ENCODE measurements at places on chromosomes 7 and 10.

DNA sequence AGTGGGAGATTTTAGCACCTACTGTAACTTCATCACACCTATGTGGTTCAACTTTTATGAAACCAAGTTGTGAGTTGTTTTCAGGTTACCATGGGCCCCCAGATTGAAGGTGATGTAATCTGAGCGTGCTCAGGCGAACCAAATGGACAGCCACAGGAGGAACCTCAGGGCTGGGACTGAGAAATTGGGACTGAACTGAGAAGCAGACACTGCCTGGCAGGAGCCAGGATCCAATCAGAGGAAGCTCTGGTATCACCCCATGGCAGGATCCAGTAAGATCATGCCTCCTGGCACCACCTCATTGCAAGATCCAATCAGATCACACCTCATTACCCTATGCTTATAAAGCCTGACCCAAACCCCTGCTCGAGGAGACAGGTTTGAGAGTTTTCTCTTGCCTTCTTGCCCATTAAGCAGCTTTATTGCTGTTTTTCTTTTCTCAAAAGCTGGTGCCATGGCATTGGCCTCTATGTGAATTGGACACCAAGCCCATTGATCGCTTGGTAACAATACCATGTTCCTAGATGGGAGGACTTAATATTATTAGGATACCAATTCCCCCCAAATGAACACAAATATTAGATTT is 43.2 kb upstream of the GDF10 start:
- no peak for DNase-seq

DNA sequence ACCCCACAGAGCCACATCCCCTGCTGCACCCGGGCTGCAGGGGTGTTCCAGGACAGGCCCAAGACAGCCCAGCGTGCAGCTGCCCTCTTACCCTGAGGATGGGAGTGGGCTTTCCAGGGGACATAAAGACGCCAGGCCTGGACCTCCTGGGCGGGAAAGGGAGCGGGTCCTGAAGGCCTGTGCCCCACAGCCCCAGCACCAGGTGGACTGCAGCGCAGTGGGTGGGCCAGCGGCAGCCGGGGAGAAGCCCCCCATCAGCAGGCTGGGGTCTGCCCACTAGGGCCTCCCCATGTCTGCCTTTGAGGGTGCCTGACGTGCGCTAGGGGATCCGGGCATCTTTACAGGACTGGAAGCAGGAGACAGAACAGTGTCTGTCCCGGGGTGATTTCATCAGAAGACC is 22.6 kb upstream of the ZNF735 start:
- no peak for DNase-seq

DNA sequence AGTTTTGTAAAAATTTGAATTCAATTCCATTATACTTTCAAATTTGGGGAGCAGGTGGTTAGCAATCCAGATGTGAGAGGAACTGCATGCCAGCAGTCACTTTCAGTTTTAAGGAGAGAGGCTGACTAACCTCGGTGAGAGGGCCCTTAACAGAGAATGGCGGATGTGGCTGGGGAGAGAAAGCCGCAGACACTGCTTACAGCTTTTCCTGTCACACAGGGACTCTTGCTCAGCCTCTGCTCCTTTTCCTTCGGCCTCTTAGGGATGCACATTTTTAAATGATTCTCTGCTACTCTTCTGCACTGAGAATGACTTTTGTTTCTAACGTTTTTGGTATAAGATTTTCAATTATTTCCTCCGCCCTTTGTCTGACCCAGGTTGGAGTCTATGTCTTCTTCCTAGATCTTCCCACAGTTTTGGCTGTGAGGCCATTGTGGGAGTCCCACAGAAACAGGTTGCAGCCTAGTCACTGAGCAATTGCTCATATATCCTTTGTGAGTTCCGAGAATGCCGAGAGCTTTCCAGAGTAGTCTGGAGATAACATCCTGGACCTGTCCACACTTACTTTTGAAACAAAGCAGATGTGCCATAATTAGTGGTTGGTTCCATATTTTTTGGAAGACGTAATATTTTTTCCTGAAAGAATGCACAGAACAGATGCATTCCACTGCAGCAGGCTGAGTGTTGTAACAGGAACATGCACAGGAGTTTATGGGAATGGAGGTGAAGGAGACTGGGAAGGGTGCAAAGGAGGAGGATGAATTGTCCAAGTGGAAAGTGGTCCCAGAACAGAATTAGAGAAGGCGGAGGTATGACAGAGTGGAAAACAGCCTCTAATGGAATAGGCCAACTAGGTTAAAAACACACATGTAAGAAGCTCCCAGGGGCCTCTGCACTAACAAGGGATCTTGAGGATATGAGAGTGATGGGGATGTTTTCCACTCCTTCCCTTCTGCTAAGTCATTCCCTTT is 168.0 kb upstream of the ZNF32 start:
- no peak for DNase-seq

DNA sequence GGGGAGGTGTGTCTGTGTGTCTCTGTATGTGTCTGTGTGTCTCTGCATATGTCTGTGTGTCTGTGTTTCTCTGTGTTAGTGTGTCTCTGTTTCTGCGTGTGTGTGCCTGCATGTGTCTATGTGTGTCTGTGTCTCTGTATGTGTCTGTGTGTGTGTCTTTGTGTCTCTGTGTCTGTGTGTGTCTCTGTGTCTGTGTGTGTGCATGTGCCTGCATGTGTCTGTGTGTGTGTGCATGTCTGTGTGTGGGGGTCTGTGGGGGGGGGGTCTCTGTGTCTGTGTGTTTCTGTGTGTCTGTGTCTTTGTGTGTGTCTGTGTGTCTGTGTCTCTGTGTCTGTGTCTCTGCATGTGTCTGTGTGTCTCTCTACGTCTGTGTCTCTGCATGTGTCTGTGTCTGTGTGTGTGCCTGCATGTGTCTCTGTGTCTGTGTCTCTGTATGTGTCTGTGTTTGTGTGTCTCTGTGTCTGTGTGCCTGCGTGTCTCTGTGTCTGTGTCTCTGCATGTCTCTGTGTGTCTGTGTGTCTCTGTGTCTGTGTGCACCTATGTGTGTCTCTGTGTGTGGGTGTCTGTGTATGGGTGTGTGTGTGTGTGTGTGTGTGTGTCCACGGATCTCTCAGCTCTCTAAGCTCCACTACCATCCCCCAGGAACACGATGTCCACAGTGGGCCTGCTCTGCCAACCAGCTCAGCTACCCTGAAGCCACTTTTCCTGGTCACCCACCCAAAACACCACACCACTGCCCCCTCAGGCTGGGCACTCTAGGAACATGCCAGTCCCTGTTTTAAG is 41.7 kb downstream of the RASGEF1A start:
- DNase-seq, result no peak

- no peak for DNase-seq
These were observed 9.5 kb downstream of the CHRM2 start for GRCh38 chr7:136877990-136878389.

DNA sequence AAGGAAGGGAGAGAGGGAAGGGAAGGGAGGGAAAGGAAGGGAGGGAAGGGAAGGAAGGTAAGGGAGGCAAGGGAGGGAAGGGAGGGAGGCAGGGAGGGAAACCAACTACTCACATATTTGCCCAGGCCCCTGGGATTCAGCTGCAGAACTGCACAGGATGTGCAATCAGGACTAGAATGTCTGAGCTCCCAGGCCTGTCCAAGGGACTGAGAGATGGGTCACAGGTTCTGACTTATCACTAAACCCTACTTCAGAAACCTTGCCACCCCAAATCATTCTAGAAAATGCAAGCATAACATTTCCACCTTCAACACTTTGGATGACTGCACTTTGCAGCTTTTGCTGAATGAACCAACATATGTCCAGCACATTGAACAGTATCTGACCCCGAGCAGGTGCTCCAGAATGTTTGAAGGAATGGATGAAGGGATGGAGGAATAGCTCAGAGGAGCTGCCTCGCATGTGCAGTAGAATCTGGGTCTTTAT is 245.3 kb downstream of the KCNMA1 start:
- no peak for DNase-seq

DNA sequence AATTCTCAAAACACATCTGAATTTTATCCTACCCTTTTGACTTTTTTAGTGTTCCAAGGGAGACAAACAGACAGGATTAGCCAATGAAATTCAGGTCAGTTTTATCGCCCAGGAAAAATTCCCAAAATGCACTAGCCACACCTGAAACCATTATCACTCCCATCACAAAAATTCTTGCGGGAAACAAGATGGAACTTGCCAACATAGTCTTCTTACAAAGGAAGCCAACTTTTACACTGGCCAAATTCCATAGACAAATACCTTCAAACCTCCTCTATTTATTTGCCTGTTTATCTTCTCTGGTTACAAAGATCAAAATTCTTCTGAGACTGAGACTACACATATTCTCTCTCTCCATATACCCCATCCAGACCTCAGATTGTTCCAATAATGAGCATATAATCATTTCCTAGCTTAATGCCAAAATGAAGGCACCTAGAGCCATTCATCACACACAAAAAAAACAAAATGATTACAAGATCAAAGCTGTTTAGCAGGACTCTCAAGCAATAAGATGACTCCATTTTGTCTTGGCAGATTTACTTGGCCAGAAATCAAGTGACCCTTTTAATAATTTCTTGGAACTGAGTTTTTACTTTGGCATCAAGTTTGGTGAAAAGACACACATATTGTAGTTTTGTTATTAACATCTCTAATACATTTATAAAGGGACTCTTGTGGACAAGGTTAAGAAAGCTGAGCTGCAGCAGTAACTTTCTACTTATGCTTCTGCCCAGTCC is 30.2 kb downstream of the MET start:
- DNase-seq, result no peak

GRCh38 chr7:117112640-117113039 is 159.3 kb downstream of the ST7 start:
- no peak for DNase-seq

GRCh38 chr7:77504951-77505350 is 32.1 kb upstream of the PTPN12 start:
- DNase-seq, result no peak

GRCh38 chr7:92639213-92639896 is 49.2 kb upstream of the FAM133B start:
- DNase-seq, result no peak

- DNase-seq, result no peak
These were observed 343.0 kb upstream of the SEMA3D start for GRCh38 chr7:85529831-85530230.

DNA sequence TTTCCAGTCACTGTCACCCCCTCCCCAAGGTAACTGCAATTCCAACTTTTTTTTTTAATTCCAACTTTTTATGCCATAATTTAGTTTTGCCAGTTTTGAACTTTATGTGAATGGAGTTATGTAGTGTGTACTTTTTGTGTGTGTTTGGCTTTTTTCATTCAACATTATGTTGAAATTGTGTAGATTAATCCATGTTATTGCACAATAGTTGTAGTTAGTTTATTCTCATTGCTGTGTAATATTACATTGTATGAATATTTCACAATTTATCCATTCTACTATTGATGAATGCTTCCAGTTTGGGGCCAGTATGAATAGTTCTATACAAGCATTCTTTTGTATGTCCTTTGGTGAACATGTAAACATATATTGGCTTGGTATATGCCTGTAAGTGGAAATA is 32.5 kb downstream of the MXI1 start:
- no peak for DNase-seq

- DNase-seq, result peak; percentile 71
These were observed 157.2 kb upstream of the ZNF92 start for GRCh38 chr7:65216469-65216868.
